ENCODE measurements at places on chromosomes 6 and 20.
A peak's percentile ranks its signal among the peaks of the same experiment; 100 is the strongest.

DNA sequence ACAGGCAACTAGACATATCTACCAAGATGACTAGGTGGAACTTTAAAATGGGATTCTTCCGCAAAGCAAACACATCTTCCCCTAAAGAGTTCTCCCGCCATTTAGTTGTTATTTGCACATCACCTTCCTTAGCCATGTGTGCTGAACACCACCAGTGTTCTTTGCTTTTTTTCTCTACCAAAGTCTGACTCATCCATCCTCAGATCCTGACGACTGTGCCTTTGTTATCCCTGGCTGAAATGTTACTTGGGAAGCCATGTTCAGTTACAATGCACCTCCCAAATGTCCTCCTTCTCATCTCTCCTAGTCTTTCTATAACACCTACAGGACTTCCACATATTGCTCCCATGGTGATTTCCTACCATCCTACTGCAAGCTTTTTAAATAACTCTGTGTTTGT is 593.5 kb upstream of the ARID1B start:
- no peak for DNase-seq

DNA sequence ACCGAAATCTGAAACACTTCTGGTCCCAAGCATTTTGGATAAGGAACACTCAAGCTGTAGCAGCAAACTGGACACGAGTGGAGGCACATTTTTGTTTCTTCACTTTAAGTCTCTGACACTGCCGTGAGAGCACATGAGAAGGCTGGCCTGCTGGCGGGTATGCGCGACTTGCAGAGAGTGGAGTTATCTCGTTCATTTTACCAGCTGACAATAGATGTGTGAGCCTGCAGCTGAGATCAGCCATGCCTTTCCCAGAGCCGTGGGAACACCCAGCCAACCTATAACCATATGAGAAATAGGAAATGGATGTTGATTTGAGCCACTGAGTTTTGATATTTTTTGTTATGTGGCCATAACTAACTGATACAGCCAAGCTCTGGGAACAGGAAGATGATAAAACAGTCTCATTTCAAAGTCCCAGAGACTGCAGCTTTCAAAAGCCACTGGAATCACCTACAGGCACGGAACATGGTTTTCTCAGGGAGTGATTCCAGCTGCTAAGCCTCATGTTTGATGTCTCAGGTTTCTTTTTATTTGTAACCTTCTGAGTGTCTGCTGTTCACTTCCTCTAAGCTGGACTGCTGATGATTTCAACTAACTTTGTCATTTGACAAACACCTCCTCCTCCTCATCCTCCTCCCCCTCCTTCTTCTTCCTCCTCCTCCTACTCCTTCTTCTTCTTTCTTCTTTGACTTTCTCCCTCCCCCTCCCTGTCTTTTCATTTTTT is 28.6 kb upstream of the LAMP5 start:
- no peak for DNase-seq

GRCh38 chr20:25353747-25354705 is 36.6 kb downstream of the ABHD12 start:
- DNase-seq: no peak

DNA sequence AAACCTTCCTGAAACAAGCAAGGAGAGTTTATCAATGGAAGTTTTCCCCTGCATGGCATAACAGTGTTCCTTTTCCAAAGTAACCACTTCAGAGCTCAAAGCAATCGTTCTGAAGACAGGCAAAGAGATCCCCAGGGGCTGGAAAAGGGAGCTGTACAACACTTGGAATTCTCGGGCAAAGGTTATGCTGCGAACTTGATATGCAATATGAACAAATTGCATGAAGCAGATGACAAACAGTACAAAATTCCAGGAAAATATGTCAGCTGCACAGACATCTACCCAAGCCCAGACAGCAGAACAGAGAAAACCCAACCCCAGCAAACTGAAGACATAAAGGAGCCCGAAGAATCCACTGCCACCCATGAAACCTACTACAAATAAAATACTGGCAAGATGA is 18.4 kb downstream of the POPDC3 start:
- DNase-seq: no peak

- DNase-seq: no peak
Measured at GRCh38 chr6:46095251-46095650, 34.5 kb upstream of the ENPP4 start.

GRCh38 chr6:118546164-118546879 is 1.8 kb upstream of the PLN start:
- DNase-seq: no peak

DNA sequence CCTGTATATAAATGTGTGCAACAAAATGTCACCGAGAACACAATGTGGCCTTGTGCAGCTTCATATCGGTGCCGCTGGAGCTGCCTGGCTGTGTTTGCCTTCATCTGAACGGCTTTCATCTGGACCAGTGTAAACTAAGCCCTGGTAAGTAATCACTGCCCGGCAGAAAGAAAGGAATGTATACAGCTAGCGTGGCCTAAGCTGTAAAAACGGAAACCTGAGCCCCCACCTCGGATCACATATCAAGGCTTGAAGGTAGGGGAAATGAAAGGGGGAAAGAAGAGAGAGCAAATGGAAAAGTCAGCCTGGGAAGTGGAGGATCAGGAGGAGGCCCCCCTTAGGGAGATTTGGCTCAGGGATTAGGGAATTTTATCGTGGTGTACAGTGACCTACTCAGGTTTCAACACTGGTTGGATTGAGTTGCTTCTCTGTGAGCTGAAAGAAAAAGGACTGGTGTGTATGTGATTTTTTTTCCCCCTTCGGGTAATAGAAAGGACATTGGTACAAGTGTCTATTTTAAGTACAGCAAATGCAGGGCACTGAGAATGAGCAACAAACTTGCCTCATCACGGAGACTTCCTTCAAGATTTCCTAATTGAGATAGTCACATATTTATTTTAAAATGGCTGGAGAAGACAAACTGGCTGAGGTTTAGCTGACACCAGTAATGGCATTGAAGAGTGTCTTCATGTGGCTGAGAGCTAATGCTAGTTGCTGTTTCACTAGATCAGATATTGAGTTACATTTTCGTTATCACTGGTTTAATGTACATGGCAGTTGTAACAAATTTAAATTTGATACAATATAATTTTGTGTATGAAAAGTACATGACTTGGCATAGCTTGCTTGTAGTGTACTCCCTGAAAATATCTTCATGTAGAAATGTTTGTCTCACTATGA is 3.5 kb downstream of the SOBP start:
- no peak for DNase-seq

DNA sequence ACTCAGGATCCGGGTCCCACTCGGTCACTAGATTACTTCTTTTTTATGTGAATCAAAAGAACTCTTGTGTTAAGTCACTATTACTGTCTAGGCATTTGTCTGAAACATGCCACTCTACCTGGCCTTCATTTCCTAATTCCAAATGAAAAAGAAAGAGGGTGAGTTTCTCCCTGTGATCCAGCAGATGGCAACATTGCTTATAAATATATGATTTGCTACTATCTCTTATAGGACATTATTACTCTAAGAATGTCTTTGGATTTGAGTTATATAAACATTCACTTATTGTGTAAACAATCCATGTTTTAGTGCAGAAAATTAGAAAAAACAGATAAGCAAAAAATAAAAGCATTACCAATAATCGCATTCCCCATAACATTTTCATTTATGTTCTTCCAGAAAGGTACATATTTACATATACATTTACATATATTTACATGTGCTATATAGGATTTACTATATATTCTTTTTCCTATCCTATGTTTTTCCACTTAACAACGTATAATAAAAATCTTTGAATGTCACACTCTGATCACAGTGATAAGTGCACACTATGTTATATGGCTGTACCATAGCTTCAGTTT is 66.9 kb downstream of the FAXC start:
- DNase-seq: no peak

DNA sequence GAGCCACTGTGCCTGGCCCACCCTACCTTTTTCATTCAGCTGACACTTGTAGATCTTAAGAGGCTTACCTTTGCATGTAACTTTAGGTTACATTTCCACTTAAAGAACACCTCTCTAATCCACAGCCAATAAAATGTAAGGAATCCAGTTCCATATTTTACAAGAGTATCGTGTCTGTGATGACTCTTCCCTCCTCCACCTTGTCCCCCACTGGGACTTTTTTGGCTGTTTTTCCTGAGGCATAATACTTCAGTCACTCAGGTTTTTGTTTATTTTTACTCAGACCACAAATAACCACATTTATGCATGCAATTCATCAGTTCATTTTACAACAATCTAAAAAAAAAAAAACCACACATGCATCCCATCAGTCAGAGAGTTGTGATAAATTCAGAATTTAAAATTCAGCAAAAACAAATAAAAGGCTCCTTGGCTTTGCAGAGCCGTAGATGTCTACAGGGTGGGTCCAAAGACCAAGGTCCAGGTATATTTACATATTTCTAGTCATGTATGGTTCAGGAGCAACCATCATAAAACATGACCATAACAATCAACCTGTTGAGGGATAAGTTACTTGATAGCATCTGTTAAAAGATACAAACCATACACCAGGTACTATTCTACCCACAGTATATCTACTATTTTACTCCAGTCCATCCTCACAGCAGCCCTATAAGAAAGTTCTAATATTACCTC is 9.9 kb downstream of the ATXN1 start:
- DNase-seq: no peak

DNA sequence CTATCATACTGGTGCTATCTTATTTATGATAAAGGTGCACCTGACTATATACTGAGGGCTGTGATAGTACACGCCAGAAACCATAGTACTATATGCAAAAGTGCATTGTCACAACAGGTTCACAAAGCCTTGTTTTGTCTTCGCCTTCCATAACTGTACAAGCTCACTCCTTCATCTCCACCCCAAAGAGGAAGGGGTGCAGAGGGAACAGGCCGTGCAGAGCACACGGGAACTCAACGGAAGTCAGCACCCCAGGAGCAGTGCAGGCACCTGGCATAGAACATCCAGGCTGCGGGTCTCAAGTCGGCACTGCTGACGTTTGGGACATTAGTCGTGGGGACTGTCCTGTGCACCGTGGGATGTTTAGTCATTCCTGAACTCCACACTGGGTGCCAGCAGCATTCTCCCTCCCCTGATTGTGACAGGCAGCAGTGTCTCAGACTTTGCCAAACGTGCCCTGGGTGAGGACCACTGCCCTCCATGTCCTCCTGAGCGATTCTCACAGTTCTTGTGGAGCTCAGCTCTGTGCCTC is 99.7 kb downstream of the PXDC1 start:
- no peak for DNase-seq

GRCh38 chr6:49776444-49776843 is 10.6 kb downstream of the PGK2 start:
- no peak for DNase-seq

- DNase-seq: no peak
Measured at GRCh38 chr6:40627316-40627715, 40.2 kb upstream of the LRFN2 start.

- no peak for DNase-seq
Measured at GRCh38 chr6:38784506-38785235, 69.6 kb downstream of the DNAH8 start.

DNA sequence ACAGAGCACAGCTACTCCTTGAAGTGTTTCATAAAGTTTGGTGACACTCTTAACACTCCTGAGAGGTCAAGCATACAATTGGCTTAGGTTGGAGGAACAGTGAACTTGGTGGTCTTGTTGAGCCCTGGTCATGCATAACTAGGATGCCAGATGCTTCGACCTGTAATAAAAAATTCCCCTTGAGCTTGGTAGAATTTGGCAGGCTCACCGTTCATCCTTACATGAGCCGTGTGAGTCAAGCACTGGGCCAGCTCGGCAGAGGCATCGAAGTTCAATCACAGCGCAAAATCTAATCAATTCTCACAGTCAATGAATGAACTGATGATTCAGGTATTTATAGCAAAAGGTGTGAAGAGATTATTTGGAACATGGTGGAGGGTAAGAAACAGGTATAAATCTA is 33.7 kb downstream of the CYP24A1 start:
- no peak for DNase-seq

GRCh38 chr6:155909710-155910109 is 454.1 kb upstream of the NOX3 start:
- DNase-seq: no peak

DNA sequence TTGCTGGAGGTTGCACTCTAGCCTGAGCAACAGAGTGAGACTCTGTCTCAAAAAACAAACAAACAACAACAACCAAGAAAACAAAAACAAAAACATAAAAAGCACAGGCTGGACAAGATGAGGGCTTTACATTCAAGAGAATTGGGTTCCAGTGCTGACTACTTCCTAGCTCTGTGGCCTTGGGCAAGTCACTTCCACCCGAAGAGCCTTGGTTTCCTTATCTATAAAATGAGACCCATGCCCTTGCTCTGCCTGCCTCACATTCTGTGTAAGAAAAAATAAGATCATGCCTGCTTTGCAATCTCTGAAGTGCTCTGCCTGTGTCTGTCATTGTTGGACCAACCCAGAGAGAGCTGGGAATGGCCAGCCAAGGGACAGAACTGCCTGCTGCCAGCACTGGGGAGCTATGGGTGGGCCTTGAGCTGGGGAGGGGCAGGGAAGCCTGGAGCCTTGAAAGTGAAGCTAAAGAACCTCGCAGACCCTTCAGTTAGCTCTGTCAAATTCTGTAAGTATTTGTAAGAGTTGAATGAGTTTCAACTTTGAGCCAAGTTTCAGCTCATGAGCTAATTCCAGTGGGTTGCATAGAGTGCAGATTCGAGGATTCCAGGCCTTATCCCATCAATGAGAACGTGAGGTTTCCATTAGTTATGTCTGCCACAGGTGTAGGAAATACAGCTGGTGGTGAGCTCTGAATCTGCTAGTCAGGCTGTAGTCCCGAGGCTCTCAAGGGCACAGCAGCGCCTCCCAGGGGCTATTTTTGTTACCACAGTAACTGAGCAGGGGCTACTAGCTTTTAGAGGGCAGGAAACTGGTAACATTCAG is 93.2 kb downstream of the DLGAP4 start:
- DNase-seq: peak; percentile 70

DNA sequence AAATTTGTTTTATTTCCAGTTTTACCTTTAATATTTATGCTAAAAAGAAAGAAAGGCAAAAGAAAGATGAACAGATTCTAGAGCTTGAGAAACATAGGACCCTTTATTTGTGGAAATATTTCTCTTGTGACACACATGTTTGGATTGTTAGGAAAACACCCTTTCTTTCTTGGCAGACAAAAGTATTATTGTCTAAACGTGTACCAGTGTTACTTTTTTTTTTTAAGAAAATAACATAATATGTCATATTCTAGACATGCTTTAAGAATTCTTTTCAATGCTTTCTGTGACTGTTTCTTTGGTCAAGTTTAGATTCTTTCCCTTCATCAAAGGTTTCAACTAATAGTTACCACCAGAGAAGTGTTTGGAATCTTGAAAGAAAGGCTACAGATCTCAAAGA is 183.4 kb upstream of the CNR1 start:
- DNase-seq: no peak

DNA sequence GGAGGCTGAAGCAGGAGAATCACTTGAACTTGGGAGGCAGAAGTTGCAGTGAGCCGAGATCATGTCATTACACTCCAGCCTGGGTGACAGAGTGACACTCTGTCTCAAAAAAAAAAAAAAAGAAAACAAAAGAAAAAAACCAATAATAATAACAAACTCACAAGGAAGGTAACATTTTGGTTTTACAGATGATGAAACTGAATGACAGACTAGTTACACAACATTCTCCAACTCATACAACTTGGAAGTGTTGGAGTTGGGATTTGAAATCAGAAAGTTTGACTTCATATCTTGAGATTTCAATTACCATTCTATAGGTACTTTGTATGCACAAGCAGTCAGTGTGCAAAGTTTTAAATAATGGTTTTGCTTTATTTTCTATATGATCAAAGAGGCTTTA is 10.2 kb downstream of the TPD52L1 start:
- no peak for DNase-seq
